M059J (cell line): ENCODE measurements at places on chromosomes 1 and 21. TPM values are rescaled to one million over a fixed set of nuclear protein-coding genes. Genes with fewer than 3 reads are reported as not detected.
A peak's percentile ranks its signal among the peaks of the same experiment; 100 is the strongest.

KRTAP10-12 gene
- not detected in 2 replicates for total RNA-seq

UQCRHL gene
- 1.4 TPM in 2 replicates for total RNA-seq

NEK2 gene
- total RNA-seq, result 35.6 and 58.6 TPM in 2 replicates

SLC16A1 gene
- 81.5 and 116 TPM in 2 replicates for total RNA-seq

FAM110D gene
- not detected in 2 replicates for total RNA-seq

DNA sequence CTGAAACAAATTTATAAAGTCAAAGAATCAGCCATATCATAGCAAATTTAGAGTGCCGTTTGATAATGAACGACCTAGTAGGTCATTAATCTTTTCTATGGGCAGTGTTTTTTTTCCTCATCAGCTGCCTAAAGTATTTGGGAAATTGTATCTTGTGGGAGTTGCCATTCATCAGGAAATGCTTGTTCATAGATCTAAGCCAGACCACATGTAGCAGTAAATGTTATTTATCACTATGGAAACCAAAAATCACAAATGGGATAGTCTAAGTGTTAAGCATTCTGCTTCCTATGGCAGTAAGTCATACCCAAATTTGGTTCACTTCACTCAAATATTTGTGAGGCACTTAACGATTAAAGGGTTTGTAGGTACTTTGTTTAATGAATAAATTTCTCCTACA lies 52.9 kb downstream of the LRRC8D start:
- DNase-seq, result peak; percentile 85

GRCh38 chr1:156281281-156281680 lies 1.3 kb downstream of the SMG5 start:
- DNase-seq, result peak; percentile 45

- DNase-seq, result no peak
Observed at GRCh38 chr1:13600762-13601453, 17.3 kb downstream of the PDPN start.

DNA sequence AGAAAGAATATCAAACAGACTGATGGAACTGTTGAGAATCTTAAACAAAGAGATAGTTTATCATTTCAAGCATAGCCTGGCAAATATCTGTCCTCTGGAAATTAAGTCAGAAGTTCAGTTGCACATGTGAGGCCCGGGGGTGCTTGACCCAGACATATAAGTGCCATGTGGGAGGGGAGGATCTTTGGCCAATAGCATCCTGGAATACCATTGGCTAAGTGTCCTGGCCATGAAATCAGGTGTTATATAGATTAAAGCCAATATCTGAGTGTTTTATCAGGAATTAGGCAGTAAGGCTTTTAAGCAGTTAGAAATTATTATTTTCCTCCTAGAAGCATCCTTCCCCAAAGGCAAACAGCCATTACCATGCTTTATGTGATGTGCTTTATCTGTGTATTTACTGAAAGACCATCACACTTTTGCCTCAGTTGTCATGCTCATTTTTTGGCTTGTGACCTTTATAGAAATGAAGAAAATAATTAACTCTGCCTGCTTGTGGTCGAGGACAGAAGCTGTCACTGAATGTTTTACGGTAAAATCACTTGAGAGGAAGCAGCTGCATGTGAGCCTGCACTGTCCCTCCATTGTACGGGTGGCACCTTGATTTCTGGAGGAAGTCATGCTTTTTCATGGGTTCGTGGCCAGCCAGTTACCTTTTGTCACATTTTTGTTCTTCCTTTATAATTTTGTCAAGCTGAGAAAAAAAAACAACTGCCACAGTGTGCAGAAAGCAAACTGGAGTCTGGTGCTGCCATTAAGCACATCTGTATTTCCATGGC lies 259.9 kb upstream of the FMN2 start:
- no peak for DNase-seq
